NCI-H524 treated with DMSO at 0.1 percent for 48 hours (cell line): ENCODE measurements at places on chromosomes 12 and 14.

DNA sequence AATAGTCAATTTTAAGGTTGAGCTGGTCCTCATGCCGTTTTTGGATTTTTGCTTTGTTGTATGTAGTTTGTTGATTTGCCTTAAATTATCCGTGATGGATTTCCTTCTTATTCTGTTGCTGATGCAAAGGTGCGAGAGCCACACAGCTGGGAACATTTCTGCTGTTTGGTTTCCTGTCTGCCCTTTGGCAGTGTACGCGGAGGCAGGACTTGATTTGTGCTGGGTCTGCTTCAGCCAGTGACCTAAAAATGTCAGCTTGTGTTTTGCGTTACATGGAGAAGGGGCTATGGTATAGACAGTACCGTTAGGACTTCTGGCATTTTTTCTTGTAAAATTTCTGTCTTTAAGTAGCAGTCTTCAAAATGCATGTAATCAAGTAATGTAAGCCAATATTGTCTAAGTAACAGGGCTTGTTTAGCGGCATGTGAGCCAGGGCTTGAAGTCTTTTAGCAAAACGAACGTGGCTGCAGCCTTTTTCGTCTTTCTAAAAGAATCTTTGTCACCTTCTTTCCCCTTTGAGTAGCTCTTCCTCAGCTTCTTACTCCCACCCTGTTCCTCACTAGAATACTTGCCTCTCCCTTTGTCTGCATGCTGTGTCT is 18.2 kb upstream of the RD3L start:
- DNase-seq, result no peak

- no peak for DNase-seq
These were observed 67.0 kb downstream of the SDR9C7 start for GRCh38 chr12:56867216-56867615.

DNA sequence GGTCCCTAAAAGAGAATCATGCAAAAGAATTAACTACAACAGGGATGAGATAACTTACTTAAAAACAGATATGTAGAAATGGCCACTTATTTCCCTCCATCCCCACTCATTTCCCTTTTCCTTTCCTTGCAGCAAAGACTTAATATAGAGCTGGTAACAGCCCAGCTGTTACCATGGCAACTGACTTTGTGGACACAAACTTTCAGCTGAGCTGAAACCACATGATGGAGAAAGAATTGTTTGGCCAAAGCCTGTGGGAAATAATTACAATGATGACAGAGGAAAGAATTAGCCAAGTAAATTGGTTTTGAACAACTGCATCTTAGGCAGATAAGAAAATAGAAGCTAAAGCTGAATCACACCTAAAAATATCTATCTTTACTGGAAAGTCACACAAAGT is 364.9 kb downstream of the GALC start:
- DNase-seq, result no peak

DNA sequence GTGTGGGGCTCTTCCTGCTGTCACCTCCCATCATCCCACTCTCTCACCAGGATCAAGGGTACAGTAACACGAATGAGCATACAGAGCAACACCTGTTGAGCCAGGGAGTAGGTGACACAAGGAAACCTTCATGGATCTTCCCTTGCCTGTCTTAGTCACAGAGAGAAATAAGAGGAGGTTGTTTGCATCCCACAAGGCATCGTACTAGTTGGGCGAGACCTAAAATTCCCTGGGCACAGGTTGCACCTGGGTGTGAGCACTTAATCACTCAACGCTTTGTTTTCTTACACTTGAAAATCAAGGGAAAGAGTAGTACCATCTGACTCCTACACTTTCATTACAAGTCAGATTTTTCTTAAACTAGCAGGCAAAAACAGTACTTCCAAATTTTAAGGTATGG is 16.6 kb downstream of the CIPC start:
- DNase-seq, result no peak

- DNase-seq, result no peak
These were observed 462.4 kb downstream of the TRHDE start for GRCh38 chr12:72734581-72734980.

DNA sequence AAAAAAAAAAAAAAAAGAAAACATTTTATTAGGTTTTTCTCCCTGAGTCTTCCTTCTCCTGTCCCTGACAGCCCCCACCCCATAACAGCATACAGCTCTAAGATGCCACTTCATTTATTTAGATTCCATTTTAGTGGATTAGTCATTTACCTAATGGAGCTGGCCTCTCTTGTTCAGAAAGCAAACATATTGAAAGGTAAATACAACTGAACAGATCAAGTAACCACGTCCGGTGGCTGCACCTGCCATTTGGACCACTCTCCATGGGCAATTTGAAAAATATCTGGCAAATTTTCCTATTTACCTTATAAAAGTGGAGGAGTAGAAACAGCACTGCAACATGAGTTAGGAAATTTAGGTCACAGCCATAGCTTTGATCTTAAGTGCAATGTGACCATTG is 254.6 kb downstream of the C12orf42 start:
- DNase-seq, result no peak
